ENCODE measurements at places on chromosomes 1 and 21. TPM values are rescaled to one million over a fixed set of nuclear protein-coding genes. Genes with fewer than 3 reads are reported as not detected.

The CNIH4 gene
- 96.4 TPM for total RNA-seq

The FCGR3A gene
- not detected for total RNA-seq

The HUNK gene
- total RNA-seq: not detected

The COL8A2 gene
- 24.3 TPM for total RNA-seq

The PRRX1 gene
- 270 TPM for total RNA-seq

The FAM43B gene
- total RNA-seq: 0.33 TPM

The FAM3B gene
- total RNA-seq: not detected

The LINGO4 gene
- not detected for total RNA-seq

The AMY2A gene
- not detected for total RNA-seq

The OXCT2 gene
- 4.1 TPM for total RNA-seq

Measured in smooth muscle cell of trachea (primary cell).